ENCODE measurements at places on chromosomes 11 and 22.

GRCh38 chr11:79382301-79383050, 58.4 kb downstream of the TENM4 start:
- no peak for DNase-seq

GRCh38 chr22:38728871-38729796, 23.4 kb downstream of the GTPBP1 start:
- no peak for DNase-seq

- DNase-seq = no peak
Observed at GRCh38 chr11:62554387-62555167, 8.0 kb upstream of the AHNAK start.

- no peak for DNase-seq
Observed at GRCh38 chr22:22935056-22935545, 47.5 kb downstream of the IGLL5 start.

DNA sequence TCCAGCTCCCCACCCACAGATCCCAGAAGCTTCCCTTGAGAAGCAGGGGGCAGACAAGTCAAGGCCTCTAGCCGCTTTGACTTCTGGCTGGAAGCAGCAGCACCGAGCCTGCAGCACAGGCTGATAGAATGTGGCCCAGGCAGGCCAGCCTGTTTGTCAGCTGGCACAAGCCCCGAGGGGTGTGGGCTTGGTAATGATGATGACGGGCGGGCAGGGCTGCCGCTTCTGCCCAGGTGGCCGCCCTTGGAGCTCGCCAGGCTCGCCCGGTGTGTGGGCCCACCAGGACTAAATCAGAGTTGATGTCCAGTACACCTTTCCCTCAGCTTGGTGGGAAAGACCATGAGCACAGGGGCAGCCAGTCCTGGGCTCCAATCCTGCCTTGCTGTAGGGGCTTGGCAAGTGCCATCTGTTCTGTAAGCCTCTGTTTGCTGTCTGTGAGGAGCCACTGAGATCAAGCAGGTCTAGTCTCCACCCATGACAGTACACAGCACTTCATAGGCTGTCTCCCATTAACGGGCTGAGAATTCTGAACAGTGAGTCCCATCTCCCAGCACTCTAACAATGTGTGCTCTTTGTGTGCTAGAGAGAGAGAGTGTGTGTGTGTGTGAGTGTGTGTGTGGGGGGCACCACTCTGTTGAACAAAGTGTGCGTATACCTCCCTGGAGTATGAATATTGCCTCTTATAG, 26.8 kb downstream of the MICAL2 start:
- no peak for DNase-seq

DNA sequence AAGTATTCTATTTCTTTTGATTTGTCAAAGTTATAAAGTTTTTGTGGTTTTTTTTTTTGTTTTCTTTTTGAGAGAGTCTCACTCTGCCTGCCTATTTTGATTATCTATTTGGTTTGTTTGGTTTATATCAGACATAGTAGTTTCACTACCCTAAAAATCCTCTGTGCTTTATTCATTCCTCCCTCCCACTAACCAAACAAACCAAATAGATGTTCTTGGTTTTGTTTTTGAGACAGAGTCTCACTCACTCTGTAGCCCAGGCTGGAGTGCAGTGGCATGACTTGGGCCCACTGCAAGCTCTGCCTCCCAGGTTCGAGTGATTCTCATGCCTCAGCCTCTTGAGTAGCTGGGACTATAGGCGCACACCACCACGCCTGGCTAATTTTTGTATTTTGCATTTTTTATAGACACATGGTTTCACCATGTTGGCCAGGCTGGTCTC, 67.9 kb downstream of the ENTHD1 start:
- DNase-seq = no peak

DNA sequence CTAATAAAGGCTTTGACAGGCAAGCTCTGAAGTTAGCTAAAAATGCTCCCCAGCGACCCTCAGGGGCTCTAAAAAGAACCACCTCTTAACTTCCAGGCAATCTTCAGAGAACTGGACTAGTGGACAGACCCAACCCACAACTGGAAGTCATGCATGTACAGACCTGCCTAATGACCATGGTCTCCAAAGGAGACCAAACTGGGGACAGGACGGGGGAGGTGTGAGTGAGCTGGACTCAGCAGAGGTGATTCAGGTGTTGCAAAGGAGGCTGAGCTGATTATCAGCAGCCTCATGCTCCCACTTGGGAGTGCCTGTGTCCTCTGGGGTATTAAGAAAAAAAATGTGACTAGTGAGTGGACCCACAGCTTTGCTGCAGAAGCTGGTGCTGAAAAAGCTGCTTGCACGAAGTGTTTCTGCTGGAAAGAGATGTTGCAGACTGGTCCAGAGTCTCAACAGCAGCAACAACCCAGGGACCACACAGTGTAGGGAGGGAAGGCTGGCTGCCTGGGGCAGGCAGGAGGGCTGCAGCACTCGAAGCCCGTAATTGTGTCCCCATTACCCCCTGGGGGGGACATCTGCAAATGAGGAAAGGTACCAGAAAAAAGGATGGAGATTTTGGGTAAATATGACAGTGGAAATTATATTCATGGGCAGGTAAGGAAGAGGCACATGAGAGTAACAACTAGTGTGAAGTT, 35.3 kb downstream of the PITPNB start:
- DNase-seq = no peak

DNA sequence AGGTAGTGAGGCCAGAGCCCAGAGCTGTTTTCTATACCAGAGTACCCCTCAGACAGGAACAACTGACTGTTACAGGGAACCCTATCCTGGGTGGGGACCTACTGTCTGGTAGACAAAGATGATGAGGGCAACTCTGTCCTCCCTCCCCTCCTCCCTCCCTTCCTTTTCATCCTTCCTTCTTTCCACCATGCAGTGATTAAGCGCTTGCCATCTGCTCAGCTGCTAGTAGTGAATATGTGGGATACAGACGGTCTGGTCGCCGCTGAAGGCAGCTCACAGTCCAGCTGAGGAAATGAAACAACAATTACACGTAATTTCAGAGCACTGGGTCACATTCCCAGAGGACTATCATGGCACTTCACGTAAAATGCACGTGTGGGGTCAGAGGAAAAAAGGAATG, 597.1 kb downstream of the BUD13 start:
- DNase-seq = no peak

- no peak for DNase-seq
Observed at GRCh38 chr22:42814215-42814614, 42.9 kb downstream of the ARFGAP3 start.

- no peak for DNase-seq
Observed at GRCh38 chr11:94111660-94112059, 17.0 kb upstream of the PANX1 start.

DNA sequence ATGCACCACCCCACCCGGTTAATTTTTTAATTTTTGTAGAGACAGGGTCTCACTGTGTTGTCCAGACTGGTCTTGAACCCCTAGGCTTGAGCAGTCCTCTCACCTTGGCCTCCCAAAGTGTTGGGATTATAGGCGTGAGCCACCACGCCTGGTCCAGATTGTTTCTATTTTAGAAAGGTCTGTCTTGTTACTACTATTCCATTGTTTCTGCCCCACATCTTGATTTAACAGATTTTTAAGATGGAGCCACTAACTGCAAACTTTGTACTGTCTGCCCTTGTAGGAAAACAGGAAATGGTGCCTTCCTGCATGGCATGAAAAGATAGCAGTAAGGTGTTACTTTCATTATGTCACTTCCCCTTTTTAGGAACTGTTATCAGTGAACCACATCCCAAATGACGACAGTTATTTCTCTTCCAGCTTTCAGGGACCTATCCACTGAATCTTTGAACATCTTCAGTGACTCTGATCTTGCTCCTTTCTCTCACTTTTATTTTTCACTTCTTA, 23.2 kb downstream of the TAF1D start:
- no peak for DNase-seq

DNA sequence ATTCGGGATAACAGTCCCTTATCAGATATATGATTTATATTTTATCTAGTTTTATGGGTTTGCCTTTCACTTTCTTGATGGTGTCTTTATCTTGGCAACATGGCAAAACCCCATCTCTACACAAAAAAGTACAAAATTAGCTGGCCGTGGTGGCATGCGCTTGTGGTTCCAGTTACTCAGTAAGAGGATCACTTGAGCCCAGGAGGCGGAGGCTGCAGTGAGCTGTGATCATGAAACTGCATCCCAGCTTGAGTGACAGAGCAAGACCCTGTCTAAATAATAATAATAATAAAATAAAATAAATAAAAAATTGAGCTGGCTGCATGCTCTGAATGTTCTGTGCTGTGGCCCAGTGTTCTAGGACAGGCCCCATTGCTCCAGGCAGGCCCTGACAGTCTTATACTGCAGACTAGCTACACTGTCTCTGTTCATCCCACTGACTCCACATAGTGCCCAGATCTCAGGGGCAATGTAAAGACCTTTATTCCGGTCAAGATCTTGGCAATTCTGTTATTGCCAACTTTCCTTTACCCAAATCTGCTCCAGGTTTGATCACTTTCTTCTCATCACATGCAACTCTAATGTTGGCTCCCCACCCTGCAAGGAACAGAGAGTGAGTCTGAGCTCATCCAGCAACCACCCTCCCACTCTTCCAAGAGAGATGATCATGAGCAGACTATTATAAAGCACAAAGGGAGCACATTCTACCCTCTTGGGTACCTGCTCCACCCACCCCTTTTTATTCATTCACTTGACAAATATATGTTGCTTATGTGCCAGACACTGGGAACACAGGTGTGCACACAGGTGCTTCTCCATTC, 8.8 kb downstream of the HSPA8 start:
- DNase-seq = no peak

- DNase-seq = peak; percentile 87
Observed at GRCh38 chr11:118415739-118416068, 14.3 kb downstream of the ATP5MG start.

DNA sequence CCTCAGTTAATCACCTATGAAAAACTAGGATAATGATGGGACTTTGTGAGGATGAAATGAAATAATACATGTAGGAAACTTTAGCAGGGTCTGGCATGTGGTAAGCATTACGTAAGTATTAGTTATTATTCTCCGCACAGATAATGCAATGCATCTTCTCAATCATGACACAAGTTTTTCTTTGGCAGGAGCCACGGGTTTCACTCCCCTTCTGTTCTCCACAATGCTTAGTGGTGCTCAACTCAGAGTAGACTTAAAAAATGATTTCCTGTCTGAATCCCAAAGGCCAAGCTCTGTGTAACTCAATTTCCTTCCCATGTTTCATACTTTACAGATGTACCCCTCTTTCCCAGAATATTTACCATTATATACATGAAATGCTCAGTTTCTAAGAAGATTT, 82.9 kb downstream of the CCDC34 start:
- no peak for DNase-seq

GRCh38 chr11:122755409-122755808, 82.9 kb upstream of the CRTAM start:
- DNase-seq = no peak

- no peak for DNase-seq
Observed at GRCh38 chr11:124627546-124627945, 4.9 kb downstream of the TBRG1 start.

GRCh38 chr22:28112190-28112544, 193.1 kb upstream of the PITPNB start:
- DNase-seq = no peak

DNA sequence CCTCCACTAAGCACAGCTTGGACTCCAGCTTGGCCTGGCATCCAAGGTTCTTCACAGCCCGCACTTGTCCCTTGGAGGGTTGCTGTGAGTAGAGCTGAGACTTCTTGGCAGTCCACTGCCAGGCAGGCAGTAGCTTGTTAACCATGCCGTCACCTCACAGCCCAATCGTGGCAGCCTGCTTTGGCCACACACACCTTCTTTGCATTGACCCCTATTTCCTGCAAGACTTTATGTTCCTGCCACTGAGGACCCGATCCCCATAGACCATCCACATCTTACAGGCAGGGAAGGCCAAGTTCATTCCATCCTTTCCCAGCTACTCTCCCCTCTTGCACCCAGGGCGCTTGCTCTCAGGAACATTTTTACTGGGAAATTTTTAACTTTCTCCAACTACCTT, 2.5 kb upstream of the PYGM start:
- no peak for DNase-seq

Measured in AG04449 (cell line).